ENCODE measurements at places on chromosomes 2 and 18.

GRCh38 chr2:46163098-46163430 is 134.1 kb upstream of the EPAS1 start:
- no peak for DNase-seq

DNA sequence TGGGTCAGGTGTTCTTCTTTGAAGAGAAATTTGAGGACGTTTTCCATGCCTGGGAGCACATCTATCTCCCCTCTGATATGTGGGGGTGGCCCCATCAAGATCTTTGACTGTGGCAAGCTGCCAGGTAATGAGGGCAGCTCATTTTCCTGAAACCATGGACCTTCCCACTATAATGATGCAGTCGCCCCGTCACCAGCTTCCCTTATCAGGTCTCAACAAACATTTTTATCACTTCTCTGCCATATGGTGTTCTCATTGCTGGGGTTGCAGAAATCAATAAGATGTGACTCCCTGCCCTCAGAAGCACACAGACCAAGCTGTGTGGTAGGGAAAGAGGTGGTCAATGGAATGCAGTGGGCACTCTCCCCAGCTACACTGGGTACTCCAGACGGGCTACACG is 48.4 kb upstream of the B3GNT7 start:
- DNase-seq: no peak

GRCh38 chr18:7657937-7658336 is 90.8 kb downstream of the PTPRM start:
- no peak for DNase-seq

DNA sequence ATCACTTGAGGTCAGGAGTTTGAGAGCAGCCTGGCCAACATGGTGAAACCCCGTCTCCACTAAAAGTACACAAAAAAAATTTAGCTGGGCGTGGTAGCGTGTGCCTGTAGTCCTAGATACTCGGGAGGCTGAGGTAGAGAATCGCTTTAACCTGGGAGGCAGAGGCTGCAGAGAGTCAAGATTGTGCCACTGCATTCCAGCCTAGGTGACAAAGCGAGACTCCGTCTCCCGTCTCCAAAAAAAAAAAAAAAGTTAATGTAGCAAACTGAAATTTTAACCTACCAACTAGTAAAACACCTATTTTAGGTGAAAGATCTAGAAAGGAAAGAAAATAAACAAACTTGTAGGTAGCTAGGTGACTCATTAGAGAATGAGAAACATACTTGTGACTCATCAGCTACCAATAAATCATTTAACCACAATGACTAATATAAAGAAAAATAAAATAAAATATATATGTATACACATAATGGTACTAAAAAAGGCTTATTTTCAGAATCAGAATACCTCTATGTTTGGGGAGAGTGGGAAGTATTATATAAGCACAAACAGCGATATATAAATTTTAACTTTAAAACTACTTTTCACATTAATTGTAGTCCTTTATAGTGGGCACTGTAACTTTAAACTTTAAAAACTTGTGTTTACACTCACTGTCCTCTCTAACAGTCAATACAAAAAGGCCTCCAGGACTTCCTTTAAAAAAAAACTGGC is 36.6 kb downstream of the DARS1 start:
- DNase-seq: no peak

DNA sequence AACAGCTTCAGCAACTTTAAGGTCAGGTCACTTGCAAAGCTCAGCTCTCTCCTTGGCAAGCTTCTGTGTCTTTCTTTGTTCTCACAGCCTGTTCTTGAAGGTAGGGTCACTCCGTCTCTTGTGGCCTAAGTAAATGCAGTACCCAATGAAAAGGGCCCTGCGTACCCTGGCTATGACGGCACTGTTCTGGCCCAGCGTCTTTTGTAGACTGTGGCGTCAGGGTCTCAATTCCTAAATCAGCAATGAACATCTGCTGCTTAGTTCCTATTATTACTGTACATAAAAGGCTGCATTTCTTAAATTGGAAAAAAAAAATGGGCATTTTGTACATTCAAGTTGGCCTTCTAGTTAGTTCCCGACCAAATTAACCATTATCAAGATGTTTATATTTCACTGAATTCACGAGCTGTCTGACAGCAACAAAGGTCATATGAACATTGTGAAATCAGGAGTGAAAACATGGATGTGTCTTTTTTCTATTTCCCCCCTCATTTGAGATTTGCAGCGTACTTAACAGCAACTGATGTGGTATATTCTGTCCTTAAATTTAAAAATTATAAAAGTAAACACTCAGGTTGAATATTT is 17.0 kb upstream of the MTCL1 start:
- DNase-seq: no peak

- no peak for DNase-seq
Observed at GRCh38 chr2:11753452-11753885, 7.0 kb downstream of the LPIN1 start.

DNA sequence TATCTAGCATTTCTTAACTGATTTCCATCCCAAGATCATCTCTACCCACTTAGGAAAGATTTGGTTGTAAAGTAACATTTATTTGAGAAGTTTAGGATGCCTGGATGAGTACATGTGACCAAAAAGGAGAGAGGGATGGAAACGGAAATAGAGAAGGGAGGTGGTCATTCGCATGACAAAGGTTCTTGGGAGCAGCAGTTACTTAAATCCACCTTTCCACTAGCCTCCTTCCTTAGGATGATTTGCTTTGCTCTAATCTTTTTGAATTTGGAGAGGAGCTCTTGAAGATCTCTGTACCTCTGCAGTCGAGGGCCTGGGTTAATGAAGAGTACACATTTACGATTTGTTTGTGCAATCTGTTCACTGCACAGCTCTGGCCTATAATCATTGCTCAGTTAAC is 623.5 kb downstream of the EPHA4 start:
- DNase-seq: no peak

All from neuronal stem cell (in vitro differentiated cells).